ENCODE measurements at places on chromosomes 13 and 19.

- no peak for DNase-seq
Measured at GRCh38 chr13:74674720-74675119, 540.5 kb upstream of the KLF12 start.

DNA sequence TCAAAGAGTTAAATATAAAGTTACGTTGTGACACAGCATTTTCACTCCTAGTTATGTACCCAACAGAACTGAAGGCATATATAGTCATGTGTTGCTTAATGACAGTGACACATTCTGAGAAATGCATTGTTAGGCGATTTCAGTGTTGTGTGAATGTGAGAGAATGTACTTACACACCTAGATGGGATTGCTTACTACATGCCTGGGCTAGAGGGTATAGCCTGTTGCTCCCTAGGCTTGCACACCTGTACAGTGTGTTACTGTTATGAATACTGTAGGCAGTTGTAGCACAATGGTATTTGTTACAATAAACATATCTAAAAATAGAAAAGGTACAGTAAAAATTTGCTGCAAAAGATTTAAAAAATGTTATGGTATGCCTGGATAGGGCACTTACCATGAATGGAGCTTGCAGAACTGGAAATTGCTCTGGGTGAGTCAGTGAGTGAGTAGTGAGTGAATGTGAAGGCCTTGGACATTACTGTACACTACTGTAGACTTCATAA lies 89.2 kb downstream of the DHRS12 start:
- no peak for DNase-seq

- no peak for DNase-seq
Measured at GRCh38 chr13:37109051-37109678, 3.7 kb upstream of the CSNK1A1L start.

- no peak for DNase-seq
Measured at GRCh38 chr19:6718111-6718740, 2.2 kb downstream of the C3 start.

- DNase-seq = no peak
Measured at GRCh38 chr13:113863524-113864272, at the start of gene GAS6. Gene GAS6, minus strand, starts transcription at chr13:113864076. Its CDS starts 156 bp downstream, at chr13:113863920.

DNA sequence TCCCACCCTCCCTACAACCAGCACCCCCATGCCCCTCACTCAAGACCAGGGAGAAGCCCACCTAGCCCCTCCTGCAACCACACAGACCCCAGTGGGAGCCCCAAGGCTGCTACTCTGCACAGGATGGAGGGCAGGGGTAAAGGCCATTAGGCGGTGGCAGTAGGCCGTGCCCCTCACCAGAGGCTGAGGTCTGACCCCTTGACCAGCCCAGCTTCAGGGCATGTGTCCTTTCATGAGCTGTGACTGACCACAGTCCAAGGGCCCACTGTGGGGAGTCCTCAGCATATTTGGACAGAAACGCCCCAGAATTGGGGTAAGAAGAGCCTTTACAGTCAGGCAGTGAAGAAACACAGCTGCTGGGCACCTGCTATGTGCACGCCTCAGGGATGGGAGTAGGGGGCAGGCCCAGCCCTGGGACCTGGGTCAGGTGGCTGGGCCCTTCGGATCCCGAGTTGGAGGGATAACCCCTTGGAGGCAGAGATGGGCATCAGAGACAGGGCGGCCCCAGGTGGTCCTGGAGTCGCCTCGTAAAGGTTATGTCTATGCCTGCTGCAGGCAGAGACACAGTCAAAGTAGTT lies 1.7 kb upstream of the RPS5 start:
- DNase-seq = no peak

DNA sequence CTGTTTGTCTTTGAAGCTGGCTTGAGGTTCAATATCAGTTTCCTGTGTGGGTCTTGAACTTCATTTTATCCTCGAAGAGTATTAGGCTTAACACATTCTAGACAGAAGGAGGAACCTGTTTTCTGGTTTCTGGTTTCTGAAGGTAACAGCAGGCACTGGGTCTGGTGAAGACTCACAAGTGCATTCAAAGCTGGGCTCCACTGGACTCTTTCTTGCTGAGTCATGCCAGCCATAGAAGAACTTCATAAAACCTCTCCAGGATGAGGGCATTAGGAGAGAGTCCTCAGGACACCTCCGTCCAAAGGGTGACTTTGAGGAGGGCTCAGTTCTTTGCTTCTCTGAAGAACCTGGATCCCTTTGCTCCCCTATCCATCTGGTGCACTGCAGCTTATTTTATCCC lies 668.6 kb upstream of the SLC10A2 start:
- no peak for DNase-seq

GRCh38 chr13:62092949-62093348 lies 677.3 kb upstream of the PCDH20 start:
- DNase-seq = no peak

GRCh38 chr13:31310786-31311185 lies 111.0 kb downstream of the B3GLCT start:
- no peak for DNase-seq

- DNase-seq = no peak
Measured at GRCh38 chr13:51113186-51113881, 2.3 kb upstream of the C13orf42 start.

GRCh38 chr13:75145927-75146326 lies 336.0 kb downstream of the TBC1D4 start:
- no peak for DNase-seq

- DNase-seq = no peak
Measured at GRCh38 chr13:46197299-46198048, 14.3 kb upstream of the LRRC63 start.

DNA sequence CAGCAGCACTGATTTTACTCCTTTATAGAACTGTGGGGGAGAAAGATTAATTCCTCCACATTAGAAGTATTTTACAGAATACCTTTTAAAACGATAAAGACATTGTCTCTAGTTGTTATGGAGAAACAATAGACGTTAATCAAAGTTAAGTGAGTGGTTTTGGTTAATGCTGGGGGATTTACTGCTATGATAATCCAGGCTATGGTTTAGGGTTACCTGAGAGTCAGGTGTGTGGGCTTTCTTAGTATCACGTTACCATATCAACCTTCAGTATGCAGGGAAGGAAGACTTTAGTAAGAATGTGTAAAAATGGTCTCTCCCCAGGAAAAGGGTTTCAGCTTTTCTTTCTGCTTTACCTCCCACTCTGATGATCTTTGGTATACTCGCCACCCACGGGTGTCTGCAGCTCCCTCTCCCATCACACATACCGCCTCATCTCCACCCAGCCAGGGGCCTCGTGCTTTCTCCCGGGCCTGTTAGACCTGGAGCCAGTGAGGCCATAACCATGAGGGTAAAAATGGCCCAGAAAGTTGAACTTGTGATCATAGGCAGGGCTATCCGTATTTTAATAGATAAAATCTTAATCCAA lies 45.6 kb upstream of the WDFY2 start:
- DNase-seq = no peak

DNA sequence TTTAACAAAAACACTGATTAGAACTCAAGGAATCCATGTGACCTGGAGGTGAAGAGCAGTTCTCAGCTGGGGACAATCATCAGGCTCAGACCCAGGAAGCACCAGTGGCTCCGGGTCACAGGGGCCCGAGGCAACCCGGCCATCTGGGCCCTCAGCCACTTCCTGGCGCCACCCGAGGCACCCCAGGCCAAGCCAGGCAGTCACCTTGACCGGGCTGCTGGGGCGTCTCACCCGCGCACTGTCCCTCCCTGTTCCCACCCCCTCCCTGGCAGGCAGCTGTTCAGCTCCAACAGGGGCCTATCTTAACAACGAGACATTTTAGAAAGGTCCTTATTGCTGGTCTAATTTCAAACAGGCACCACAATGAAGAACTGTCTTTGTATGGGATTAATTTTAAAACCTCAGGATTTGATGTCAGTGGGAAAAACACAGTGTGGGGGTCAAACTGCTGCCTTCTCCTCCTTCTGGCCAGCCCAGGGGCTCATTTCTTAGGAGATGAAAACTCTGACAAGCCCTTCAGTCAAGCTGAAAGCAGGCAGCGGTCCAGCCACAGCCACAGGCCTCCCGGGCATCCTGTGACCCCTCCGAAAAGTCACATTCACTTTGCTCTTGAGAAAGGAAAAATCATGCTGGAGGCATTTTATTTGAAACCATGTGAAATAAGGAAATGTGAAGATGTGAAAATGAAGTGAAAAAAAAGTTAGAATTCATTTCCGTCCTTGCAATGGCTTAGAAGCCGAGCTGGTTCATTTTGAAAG lies 83.3 kb downstream of the KCTD15 start:
- no peak for DNase-seq

GRCh38 chr19:48190288-48190884 lies 19.9 kb downstream of the ZSWIM9 start:
- peak; percentile 45 for DNase-seq

- DNase-seq = no peak
Measured at GRCh38 chr13:50451609-50452008, 391.9 kb downstream of the DLEU7 start.

DNA sequence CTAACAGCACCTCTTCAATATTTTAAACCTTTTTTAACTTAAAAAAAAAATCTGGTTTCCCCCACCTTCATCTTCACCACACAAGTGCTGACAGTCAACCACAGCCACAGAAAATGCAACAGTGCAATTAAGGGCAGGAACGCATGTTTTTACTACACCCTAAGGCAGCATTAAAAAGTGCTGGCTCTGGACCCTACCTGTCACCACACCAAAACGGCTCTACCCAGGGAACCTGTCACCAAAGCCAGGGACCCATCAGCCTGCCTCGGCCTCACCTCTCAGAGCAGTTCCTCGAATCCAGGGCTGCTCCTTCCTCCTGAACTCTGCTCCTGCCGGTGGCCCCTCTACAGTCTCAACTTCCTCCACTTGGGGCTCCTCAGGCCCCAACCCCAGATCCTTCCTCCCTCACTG lies 22.5 kb upstream of the SLC35E1 start:
- no peak for DNase-seq

- peak; percentile 70 for DNase-seq
Measured at GRCh38 chr19:1279782-1280341, 4.5 kb downstream of the FAM174C start.

DNA sequence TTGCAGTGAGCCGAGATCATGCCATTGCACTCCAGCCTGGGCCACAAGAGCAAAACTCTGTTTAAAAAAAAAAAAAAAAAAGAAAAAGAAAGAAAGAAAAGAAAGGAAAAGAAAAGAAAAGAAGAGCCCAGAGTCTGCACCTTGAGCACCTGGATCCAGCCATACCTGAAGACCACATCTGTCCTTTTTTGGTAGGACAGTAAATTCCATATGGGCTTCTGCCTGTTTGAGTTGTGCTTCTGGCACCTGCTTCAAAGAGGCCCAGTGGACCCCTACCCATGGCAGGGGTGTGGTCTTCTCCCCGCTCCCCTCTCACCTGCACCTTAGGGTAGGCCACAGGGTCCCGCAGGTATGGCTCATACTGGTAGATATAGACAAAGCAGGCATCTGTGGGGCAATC lies 5.8 kb downstream of the TM6SF2 start:
- DNase-seq = no peak

GRCh38 chr19:3118232-3119070 lies 17.4 kb upstream of the GNA15 start:
- no peak for DNase-seq

DNA sequence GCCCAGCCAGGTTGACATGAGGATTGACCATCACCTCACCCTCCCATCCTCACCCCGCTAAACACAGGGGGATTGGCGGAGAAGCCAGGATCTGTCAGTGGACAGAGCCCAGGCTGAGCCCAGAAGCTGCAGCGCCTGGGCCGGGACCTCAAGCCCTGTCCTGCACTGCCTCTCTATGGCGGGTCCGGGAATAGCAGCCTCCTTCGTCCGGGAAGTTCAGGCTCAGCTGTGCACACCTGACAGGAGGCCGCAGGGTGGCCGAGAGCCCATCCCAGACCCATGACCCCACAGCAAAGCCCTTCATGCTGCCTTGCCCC lies 67.8 kb downstream of the SPACA7 start:
- peak; percentile 18 for DNase-seq

GRCh38 chr13:50999641-51000040 lies 90.0 kb downstream of the RNASEH2B start:
- DNase-seq = no peak

DNA sequence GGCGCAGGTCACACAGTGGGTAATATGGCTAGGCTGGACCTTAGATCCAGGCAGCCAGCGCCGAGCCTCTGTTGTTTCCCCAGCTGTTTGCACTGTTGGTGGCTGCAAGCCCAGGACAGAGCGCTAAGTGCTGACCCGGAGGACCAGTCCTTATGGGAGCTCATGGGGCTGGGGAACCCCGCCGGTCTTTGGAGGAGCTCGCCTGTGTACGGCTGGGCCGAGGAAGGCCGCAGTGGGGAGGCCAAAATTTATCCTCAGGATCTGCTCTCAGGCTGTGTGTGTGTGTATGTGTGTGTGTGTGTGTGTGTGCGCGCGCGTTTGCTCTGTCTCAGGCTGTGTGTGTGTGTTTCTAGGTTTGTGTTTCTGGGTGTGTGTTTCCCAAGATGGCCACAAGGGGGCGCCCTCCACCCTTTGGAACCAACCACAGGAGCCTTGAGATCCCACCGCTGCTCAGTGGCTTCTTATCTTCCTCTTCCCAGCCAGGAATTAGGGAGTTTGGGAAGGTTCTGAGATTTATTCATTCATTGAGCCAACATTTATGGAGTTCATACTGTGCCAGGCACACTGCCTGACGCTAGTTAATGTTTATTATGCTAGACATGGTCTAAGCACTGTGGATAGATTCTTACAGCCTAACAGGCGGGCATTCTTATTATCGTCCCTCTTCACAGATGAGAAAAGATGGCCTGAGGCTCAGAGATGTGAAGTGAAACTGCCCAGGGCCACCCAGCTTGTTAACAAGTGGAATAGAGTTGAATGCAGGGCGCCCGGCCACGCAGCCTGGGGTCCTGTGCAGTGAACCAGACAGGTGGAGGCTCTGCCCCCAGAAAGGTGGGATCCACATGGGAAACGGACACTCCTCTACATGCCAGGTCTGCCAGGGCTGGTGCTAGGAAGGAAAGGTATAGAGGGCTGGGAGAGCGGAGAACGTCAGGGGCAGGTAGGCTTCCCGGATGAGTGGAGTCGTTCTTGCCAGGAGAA lies 13.0 kb downstream of the PGLYRP1 start:
- peak; percentile 39 for DNase-seq

- no peak for DNase-seq
Measured at GRCh38 chr19:33311326-33311682, 9.0 kb upstream of the CEBPA start.

- DNase-seq = no peak
Measured at GRCh38 chr19:54312436-54313377, at the start of gene LILRA5. Gene LILRA5, minus strand, starts transcription at chr19:54313166. Its CDS starts 147 bp downstream, at chr19:54313019.

GRCh38 chr19:4811328-4812131 lies 20.0 kb downstream of the TICAM1 start:
- peak; percentile 68 for DNase-seq
